Bone marrow (tissue), 2 donors: ENCODE measurements at places on chromosomes 7 and 10.

- peak; percentile 73 for DNase-seq
Measured at GRCh38 chr10:74150204-74150989, at the start of gene AP3M1. Gene AP3M1, minus strand, starts transcription at chr10:74150828. Its CDS starts 12,449 bp downstream, at chr10:74138379.

GRCh38 chr7:1678081-1678543 is 8.0 kb downstream of the ELFN1 start:
- DNase-seq = no peak

GRCh38 chr10:53579773-53580172 is 807.2 kb upstream of the MBL2 start:
- no peak for DNase-seq

- DNase-seq = no peak
Measured at GRCh38 chr7:38524786-38525185, 106.4 kb downstream of the AMPH start.

DNA sequence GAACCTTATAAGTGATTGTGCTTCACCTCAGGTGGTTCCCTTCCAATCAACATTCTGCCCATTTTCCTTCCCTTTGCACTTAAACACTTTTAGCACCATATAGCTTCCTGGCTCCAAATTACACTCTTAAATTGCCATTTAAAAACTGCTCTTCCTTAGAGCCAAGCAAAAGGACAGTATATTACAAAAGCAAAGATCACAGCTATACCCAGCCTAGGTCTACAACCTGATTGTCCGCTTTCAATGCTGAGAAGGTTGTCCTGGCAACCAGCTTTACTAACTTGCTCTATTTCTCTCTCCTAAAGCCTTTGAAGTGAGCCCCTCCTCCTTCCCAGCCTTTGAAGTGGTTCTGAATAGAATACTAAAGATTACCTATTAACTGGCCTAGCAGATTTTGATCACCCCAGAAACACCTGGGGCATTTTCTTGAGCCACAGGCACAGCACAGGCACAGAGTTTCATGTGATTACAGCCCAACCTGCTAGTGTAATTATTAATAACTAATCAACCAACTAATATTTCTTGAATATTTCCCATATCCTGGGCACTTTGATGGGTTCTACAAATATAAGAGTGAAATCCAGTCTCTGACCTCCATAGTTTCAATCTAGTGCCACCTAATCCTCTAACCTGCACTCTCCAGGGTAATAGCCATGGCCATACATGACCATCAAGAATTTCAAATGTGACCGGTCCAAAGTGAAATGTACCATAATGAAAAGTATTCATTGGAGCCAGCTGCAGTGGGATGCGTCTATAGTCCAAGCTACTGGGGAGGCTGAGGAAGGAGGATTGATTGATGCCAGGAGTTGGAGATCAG is 63.6 kb upstream of the TRIM24 start:
- no peak for DNase-seq

DNA sequence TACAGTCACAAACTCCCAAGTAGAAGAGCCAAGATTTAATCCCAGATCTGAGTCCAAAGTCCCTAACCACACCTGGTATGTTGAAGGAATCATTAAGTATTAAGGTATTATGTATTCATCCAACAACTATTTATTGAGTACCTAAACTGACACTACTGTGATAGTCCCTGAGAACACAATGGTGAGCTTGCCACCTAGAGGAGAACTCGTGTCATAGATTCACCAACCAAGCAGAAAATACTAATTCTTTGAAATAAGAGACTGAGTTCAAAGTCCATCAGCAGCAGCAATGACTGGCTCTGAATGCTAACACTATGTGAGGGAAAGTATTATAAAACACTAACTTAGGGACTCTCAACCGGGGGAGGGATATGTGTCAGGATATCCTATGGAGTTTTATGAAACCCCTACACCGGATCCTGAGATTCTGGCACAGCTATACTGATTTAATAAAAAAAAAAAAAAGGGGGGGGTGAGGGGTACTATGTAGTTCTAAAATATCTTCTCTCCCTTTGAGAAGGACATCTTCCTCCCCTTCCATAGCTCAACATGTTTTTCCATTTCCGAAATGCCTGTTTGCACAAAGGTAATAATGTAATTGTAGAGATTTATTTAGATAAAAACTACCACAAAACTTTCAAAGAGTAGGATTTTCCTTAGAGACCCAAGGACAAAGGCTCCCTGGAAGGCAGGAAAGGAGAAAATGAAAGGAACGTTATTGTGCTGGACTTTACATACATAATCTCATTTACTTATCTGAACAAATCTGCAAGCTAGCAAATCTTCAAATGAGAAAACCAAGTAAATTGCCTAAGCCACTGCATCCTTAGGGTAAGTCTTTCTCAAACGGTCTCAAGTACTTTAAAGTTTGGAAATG is 1.6 kb downstream of the NCOA4 start:
- peak; percentile 50 for DNase-seq

DNA sequence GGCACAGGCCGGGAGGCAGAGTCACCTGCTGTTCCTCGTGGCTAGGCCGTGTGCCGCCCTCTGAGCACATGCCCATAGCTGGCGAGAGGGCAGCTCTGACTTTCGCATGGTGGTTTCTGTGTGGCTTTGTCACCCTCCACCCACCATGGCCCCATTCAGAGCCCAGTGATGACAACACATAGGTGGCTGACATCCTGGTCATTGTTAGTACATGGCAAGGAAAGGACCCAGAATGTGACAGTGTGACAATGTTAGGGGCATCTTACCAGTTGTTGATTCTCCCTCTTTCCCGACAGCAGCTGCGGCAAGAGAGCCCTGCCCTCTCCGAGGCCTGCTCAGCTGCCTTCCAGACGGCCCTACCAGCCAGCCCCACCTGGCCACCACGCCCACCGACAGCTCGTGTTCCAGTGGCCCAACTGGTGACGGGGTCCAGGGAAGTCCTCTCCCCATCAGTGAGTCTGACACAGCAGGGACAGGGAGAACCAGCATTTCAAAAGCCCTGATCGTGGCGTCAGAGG is 52.2 kb downstream of the ZNF467 start:
- no peak for DNase-seq

DNA sequence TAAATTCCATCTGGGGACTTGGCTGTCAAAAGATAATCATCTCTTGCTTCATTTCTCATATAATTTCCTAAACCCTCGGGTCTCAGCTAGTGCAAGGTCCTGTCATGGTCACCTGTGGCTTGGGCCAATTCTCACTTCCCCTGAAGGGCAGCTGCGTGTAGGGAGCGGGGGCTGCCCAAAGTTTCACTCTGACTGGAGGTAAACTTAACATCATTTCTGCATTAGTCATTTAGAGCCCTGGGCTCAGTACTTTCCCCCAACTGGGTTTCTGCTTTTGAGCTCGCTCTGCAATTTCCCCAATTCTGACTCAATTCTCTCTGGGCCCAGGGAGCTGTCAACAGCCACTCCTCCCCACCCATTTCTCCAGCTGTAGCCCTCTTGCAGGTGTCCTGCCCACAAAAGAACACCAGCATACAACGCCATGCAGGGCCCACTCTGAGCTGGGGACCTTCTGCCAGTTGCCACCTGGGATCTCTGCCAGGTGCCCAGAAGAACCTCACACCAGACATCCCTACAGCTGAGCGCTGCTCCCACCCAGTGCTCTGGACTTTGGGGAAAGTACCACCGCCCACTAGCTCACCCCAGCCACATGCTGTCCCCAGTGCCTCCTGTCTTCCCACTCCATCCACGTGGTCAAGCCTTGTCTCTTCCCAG is 37.9 kb downstream of the VOPP1 start:
- peak; percentile 65 for DNase-seq

DNA sequence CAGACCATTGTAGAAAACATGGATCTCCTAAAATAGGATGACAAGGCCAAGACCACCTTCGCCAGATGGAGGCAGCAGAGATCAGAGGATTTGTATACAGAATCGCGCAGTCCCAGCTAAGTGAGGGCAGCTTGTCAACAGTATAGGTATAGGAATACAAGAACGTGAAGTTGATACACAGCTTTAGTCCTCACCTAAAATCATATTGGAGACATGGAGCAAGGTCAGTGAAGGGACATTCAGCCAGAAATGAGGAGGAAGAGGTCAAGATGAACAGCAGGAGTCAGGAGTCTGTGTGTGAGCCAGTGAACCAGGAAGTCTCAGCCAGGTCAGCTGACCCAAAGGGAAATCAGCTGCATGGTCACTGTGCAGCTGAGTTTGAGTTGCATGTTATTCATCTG is 263.4 kb upstream of the PRKCQ start:
- no peak for DNase-seq

GRCh38 chr10:17425584-17426262 is 28.7 kb downstream of the ST8SIA6 start:
- peak; percentile 93 for DNase-seq

DNA sequence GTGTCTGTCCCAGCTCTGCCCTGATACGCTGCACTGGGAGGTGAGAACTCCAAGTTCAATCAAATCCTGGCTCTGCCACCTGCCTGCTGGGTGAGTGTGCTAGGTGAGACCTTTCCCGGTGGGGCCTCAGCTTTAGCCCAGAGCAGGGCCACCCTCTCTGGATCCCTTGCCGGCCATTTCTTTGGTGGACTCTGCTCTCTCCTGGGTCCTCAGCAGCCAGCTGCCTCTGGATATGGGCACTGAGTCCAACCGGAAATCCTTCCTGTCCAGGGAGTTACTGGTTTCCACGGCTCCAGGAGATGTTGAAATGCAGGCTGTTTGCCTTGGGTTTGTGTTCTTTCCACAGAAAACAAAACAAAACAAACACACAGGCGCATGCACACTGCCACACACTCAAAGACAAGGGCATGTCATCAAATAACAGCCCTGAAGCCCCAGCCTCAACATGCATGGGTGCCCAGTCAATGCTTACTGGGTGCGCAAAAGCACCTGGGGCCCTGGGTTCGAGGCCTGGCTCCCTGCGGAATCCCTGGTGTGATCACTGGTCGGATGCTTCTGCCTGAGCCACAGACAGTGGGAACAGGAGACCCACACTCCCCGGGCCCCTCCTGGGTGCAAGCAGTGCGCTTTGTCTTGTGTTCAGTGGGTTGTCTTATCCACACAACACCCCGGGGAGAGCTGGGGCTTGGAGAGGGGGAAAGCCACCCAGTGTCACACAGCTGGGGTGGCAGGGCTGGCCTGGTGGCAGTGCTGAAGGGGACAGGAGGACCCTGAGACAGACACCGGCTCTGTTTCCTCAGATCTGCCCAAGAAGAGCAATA is 33.1 kb downstream of the PPIF start:
- DNase-seq = no peak

DNA sequence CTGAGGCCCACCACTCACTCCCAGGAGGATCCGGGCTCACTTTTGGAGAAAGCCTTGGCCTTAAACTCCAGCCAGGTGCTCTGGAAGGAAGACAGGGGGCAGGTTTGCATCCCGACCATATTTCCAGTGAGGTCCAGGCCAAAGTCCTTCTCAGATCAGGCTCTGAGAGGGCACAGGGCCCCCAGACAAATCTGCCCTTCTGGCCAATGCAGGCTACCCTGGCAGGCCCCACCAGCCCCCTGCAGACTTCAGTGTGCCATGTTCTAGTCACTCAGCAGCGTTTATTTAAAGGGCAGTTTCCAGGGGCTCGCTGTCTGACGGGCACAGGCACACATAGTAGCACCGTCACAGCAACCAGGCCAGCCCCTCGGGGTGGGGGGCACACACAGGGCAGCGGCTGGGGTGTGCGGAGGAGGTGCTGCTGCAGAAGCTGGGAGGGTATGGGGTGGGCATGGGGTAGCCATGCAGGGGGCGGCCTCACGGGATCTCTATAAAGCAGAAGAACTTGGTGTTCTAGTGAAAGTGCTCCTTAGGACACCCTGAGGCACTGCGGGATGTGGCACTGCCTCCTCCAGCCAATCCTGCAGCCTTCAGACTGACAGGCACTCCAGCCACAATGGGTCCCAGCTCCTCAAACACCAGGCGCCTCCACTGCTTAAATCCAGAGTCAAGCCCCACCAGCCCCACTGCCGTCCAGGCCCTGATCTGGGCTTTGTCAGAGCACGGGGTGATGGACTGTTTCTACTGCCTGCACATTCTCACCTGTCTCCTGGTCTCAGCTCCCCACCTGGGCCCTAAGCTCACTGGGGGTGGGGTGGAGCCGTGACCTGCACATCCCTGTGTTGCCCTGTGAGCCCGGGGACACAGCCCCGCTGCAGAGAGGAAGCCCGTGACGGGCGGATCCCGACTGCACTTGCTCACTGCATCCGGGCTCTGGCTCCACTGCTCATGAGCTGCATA is 9.6 kb upstream of the PYROXD2 start:
- DNase-seq = no peak

- no peak for DNase-seq
Measured at GRCh38 chr7:29499932-29500331, 63.7 kb upstream of the PRR15 start.

- no peak for DNase-seq
Measured at GRCh38 chr7:25307624-25308023, 79.3 kb upstream of the NPVF start.

- DNase-seq = no peak
Measured at GRCh38 chr7:117116211-117116610, 162.9 kb downstream of the ST7 start.

- DNase-seq = no peak
Measured at GRCh38 chr7:101935521-101936141, 118.2 kb downstream of the CUX1 start.

- no peak for DNase-seq
Measured at GRCh38 chr10:61628875-61629513, 33.7 kb upstream of the CABCOCO1 start.

DNA sequence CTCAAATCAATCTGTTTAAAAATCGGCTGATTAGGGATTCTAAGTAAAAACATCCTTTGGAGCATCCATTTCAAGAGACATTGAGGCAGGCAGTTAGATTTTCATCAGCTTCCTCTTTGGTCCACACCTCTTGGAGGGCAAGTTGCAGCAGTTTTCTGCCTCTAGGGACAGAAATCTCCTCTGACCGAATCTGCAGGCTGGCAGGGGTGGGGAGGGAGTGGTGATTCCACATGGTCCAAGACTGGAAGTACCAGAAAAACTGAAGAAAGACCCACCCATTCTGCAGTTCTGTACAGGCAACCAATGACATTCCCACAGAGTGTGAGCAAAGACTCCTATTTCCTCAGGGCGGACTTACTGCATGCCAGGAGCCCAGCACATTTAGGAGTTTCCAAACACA is 29.0 kb downstream of the FGFBP3 start:
- no peak for DNase-seq

DNA sequence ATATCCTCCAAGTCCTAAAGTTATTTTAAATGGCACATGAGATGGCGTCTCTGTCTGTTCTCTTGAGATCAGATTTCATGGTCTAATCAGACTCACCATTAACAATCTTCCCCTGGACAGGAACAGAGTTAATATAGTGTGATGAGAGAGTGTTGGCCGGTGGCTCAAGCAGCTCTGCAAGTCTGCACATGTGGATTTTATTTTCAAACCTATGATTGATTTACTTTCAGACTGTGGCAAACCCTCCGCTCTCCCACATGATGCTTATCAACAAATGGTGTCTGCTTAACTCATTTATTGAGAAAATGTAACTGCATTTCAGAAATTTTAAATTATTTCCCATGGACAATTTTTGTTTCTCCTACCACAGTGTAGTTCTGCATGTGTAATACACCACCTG is 46.5 kb upstream of the HGF start:
- DNase-seq = no peak

- no peak for DNase-seq
Measured at GRCh38 chr7:102934239-102934638, 21.4 kb downstream of the LRRC17 start.

- no peak for DNase-seq
Measured at GRCh38 chr7:84196084-84196503, 1.5 kb upstream of the SEMA3A start.
